Natural killer cell treated with Interleukin-12 subunit alpha and Interleukin-12 subunit beta and Interleukin-15 and Interleukin-18, amount 100 ng/mL, for 72 hours (primary cell): ENCODE measurements at places on chromosomes 5 and 9. TPM values are rescaled to one million over a fixed set of nuclear protein-coding genes. Genes with fewer than 3 reads are reported as not detected.

GRCh38 chr5:12934722-12935121 lies 1009.8 kb downstream of the DNAH5 start:
- DNase-seq, result no peak

The GPX8 gene
- not detected for total RNA-seq

- no peak for DNase-seq
Measured at GRCh38 chr9:38680837-38681445, 39.0 kb downstream of the FAM240B start.

GRCh38 chr9:121021301-121021700 lies 28.8 kb downstream of the C5 start:
- no peak for DNase-seq
